ENCODE measurements at places on chromosomes 13 and 19. TPM values are rescaled to one million over a fixed set of nuclear protein-coding genes. Genes with fewer than 3 reads are reported as not detected.

The MAMSTR gene
- total RNA-seq, result 3.0 TPM

The SIGLEC11 gene
- total RNA-seq, result 1.2 TPM

The B3GNT3 gene
- total RNA-seq, result not detected

DNA sequence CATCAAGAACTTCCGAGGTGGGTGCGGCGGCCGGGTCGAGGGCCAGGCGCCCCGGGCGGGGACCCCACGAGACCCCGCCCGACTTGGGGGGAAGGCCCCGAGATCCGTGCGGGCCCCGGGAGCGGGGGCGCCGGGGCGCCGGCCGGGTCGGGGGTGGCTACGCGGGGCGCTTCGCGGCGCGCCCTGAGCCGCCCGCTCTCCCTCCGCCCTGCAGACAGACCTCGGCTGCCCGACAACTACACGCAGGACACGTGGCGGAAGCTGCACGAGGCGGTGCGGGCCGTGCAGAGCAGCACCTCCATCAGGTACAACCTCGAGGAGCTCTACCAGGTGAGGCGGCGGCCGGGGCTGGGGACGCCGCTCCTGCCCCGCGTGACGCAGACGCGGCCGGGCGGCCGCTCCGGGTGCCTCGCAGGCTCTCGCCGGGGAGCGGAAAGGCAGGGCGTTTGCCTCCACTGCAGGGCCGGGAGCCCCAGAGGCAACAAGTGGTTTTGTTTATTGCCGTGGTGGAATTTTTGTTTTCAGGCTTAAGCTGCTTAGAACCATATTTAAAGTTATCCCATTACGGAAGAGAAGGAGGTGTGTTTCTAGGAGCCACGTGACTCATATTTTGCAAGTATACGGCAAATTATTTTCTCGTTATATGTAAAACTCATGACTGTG lies 477 bp downstream of the CUL4A start:
- peak; percentile 26 for DNase-seq

GRCh38 chr13:75417012-75417384 lies 65.0 kb downstream of the TBC1D4 start:
- DNase-seq, result no peak

All from uterus (tissue), 4 donors.